ENCODE measurements at places on chromosomes 1 and 21.

GRCh38 chr1:67051196-67051595 lies 2.8 kb downstream of the SLC35D1 start:
- DNase-seq = no peak

- no peak for DNase-seq
Measured at GRCh38 chr1:229871078-229871676, 195.9 kb upstream of the GALNT2 start.

DNA sequence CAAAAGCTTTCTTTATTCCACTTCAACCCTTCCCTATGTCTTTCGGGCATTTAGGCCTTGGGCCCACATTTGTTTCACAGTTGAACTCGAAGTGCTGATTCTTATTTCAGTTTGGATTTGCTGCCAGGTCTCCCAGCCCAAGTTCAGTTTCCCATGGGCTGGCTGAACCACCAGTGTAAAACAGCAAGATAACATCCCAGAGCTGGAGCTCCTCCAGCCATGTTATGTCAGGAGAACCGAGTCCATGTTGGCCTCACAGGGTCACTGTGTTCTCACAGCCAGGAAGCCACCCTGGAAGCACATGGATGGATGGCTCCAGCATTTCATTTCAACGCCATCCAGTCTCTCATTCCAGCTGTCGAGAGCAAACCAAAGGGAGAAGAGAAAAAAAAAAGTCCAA lies 45.2 kb upstream of the RXRG start:
- DNase-seq = no peak

GRCh38 chr1:147504801-147505311 lies 36.4 kb upstream of the BCL9 start:
- no peak for DNase-seq

DNA sequence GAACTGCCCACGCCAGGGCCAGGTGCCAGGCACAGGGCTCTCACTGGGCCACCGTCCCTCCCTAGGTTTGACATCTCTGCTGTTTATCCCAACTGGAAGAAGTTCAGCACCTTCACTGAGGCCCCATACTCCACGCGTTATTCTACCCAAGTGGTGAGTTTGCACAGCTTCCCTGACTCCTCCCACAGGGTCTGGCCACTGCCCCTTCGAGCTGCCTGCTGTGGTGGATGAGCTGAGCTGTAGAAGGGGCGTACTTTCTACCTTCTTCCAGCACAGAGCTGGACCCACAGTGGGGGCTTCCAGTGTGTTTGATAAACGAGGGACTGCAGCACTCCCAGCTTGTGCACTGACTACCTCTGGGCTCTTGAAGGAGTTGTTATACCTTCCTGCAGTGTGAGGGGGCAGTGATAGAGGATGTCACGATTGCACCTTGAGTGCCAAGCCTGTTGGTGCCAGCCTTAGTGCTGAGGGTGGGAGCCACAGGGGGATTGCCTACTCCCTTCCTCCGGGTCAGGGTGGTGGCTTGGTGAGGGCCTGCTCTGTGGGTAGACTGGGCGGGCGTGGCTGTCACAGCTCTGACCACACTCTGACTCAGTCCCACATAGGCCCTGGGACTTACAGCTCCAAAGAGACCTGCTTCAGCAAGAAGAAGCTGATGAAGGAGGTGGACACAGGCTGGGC lies 5.9 kb upstream of the TTC22 start:
- no peak for DNase-seq

DNA sequence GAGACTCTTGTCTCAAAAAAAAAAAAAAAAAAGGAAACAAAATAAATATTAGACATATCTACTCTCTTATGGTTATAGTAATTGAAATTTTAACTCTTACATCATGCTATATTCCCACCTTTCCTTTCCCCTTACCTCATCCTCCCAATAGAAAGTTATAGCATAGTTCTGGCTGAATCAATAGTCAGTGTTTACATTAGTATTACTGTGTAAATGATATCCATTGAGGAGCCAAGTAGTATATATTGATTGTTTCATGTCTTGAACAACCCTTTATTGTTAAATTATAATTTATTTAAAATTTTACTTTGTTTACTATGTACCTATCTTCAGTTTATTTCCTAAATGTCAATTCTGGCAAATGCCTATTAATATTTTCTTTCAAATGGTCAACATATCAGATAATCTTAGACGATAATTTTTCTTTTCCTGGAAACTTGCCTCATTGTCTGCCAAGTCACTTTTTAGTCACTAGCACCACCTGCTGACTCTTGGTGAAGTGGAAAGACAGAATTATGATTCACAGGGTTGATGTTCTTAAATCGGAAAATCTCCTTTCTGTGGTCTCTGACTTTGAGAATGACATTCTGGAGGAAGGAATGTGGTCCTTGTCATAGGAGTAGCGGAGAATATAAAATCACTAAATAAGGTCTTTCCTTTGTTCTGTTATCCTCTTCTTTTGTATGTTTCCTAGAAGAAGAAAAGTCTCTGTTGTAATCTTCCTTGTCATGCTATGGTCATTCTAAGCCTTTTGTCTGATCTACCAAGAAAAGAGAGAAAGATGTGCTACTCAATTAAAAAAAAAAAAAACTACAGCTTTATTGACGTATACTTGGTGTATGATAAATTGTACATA lies 8.6 kb downstream of the HJV start:
- no peak for DNase-seq

- DNase-seq = no peak
Measured at GRCh38 chr1:56189946-56190805, 389.2 kb downstream of the PLPP3 start.

GRCh38 chr1:232748910-232749368 lies 56.3 kb upstream of the MAP10 start:
- DNase-seq = no peak

- no peak for DNase-seq
Measured at GRCh38 chr1:115458426-115459114, 120.5 kb upstream of the NGF start.

DNA sequence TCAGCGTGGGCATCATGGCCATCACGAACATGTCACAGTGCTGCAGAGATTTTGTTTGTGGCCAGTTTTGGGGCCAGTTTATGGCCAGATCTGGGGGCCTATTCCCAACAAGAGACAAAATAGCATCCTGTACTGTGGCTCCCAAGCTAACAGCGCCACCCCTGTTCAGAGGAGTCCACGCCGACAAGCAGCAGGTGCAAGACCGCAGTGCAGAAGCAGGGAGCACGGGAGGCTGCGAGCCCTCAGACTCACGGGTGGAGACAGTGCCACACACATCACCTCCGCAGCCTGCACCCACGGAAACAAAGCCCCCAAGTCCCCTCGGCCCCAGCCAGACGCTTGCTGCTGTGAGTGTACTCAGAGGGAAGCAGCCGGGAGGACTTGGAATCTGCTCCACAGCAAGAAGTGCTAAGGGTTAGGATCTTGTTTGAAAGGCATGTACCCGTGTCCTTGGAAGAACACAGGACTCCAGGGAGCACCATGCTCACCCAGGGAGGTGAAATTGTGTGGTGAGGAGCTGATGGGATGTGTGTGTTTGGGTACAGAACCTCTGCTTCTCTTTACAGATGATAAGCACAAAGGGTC lies 7.1 kb downstream of the TCP10L start:
- no peak for DNase-seq

- DNase-seq = no peak
Measured at GRCh38 chr1:225877580-225877979, 4.6 kb downstream of the TMEM63A start.

GRCh38 chr21:34559089-34559631 lies 47.1 kb upstream of the KCNE1 start:
- no peak for DNase-seq

DNA sequence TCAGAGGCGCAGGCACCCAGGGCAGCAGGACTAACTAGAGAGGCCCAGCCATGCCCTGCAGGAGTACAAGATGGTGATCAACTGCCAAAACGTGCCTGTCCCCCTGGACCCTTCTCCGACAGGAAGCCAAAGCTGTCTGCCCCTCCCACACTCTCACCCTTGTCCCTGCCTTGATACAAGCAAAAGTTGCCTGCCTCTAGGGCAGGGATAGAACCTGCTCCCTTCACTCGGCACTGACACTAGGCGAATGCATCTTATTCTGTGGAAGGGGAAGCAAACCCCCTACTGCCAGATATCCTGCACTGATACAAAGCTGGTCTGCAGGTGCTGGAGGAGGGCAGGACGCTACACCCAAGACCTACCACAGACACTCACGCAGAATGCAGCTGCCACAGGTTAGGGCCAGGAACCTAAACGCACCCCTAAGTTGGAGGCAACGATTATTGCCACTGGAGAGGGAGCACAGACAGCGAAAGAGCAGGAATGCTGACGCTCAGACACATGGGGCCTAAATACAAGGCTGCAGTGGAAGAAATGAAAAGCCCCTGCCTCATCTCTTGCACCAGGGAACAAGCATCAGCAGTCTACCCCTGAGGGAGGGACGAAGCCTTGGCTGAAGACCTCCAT lies 3.7 kb downstream of the TARBP1 start:
- no peak for DNase-seq
